ENCODE measurements at places on chromosomes 2 and 18.

DNA sequence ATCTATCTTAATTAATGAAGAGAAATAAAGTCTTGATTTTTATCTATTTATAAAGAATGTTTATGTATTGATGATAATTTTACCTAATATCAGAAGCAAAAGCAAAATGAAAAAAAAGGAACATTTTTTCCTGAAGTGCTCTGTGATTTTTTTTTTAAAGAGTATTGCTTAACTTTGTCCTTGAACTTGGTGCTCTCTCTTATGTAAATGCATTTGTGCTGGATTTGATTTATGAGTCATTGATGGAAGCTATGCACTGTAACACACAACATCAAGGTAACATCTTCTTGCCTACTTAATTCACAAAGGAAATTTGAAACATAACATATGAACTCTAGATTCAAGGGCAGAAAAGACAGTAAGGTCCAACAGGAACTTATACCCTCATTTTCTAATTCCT lies 312.9 kb upstream of the CDH19 start:
- no peak for DNase-seq

DNA sequence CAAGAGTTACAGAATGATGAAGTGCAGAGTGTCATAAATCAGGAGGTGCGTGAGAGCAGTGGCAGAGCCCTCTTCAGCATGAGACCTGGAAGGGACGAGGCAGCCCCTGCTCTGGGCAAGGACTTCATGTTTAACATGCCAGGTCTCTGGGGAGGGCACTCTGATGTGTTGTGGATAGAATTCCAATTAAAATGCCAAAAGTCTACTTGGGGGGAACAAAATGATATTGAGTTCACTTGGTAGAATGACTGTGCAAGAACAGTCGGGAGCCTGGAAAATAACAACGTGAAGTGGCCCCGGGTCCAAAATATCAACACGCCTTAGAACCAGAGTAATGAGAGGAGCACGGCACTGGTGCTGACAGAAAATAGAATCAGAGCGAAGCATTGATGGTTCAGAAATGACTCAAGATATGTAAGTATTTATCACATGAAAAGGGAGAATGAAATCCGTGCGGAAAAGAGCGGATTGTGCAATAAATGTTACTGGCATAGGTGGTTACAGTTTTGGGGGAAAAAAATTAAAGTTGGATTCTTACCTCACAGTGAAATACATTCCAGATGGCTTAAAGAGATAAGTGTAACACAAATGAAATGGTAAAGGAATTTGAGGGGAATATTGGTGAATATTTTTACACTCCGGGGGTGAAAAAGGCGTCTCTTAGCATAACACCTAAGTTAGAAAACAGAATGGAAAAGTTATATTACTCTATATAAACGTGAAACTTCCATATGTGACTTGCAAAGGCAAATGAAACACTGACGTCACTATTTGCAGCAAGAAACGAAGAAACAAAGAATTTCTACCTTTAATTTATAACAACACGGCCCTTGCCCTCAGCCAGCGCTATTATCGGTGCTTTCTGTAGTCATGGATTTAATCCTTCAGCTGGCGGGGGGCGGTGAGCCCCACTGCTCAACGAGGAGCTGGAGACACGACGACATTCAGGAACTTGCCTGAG lies 159.4 kb upstream of the TWIST2 start:
- no peak for DNase-seq

DNA sequence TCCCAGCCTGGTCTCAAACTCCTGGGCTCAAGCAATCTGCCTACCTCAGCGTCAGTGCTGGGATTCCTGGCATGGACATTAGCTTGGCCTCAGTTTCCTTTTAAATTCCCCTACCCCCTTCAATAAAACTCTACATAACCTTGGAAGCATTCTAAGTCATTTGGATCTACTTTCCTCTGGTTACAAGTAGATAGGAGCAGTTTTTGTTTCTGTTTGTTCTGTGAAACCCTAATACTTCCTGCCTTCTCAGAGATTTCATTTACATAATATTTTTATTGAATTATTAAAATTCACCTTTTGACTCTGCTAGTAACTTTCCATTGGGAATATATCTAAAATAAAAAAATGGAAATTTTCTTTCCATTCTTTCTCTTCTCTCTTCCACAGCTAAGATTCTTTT lies 25.9 kb downstream of the GIGYF2 start:
- DNase-seq, result no peak

DNA sequence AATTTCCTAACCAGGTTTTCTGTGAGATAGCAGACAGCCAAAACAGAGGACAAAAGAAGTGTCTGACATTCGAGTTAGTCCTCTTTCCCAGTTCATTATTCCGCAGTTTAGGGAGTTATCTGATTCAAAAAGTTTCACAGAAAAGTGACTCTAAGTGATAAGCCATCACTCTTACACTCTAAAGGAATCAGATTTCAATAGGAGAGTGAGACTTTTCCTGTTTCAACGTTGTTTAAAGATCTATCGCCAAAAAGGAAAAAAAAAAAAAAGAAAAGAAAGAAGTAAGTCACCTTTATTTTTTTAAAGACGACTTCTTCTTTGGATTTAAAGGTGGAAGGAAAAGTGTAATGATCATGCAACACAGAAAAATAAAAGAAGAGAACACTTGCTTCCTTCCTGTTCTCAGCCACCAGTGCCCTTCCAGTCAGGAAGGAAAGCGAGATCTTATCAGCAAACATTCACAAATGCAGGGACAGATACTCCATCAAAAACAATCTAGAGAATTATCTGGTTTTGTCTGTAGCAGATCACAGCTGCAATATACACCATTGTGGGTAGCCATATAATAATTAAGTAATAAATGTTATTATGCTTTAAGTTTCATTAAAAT lies 49.8 kb downstream of the TFPI start:
- DNase-seq, result no peak

GRCh38 chr2:169415233-169415748 lies 53.0 kb upstream of the LRP2 start:
- DNase-seq, result no peak

GRCh38 chr2:143458258-143459190 lies 329.3 kb downstream of the ARHGAP15 start:
- DNase-seq, result peak; percentile 37

DNA sequence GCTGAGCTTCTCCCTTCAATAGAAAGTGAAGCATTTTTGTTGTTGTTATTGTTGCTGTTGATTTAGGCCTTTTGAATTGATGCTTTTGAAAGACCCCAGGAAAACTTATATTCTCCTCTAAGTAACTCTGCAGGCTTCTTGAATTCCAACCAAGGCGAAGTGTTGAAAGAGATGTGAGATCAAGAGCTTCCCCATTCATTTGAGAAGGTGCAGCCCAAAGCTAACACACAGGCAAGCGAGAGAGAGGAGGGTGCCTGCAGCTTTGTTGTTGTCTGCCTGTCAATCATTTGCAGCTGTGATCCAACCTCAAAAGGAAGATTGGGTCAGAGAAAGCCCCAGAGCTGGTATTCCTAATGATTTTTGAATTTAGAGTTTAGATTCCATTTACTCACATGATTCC lies 963.6 kb upstream of the CNTNAP5 start:
- DNase-seq, result no peak

DNA sequence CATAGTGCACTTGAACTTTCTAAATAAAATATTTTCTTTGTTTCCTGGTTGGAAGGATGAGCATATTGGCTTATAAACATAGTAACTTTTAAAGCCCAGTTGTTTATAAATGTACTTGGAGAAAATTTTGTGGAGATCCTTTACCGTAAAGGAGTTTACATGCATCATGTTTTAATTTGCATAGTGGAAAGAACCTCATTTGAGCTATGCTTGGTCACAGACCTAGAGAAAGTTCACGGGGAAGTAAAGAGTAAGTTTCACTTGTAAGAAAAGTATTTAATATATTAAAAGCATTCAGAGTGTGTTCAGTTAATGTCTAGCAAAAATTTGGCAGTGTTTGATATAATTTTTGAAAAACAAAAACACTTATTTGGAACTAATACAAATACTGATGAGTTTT lies 45.3 kb downstream of the PIKFYVE start:
- DNase-seq, result no peak

- no peak for DNase-seq
These were observed 146.0 kb upstream of the CYP26B1 start for GRCh38 chr2:72293620-72294019.

GRCh38 chr2:229930656-229931055 lies 8.4 kb downstream of the FBXO36 start:
- DNase-seq, result no peak

GRCh38 chr2:68653034-68653433 lies 9.7 kb downstream of the PROKR1 start:
- DNase-seq, result no peak

- no peak for DNase-seq
These were observed 57.1 kb downstream of the ZAP70 start for GRCh38 chr2:97770445-97770844.

DNA sequence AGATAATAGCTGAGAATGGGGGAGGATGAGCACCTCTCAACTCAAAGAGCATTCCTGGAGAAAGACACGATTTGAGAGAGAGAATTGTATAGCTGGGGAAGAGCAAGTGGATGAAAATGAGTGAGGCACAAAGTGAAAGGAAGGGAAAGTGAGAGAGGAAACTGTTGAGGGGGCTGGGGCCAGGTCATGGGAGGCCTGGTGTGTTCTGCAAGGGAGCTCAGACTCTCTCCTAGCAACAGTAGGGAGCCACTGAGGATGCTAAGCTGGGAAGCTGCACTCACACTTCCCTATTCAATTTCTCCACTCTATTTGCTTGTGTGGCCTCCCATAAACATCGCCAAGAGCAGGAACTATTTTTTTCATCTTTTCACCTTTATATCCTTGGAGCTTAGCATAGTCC lies 14.8 kb downstream of the EVA1A start:
- DNase-seq, result no peak

GRCh38 chr18:31380912-31381311 lies 4.3 kb downstream of the DSG4 start:
- no peak for DNase-seq

Data from fibroblast of villous mesenchyme (primary cell).